ENCODE measurements at places on chromosomes 1 and 21.

GRCh38 chr21:42731264-42732032 is 78.0 kb downstream of the PDE9A start:
- no peaks in the 10 kb centered on the region for H3K27me3 ChIP-seq
- no peak overlapping the region for H3K4me3 ChIP-seq
- H3K4me1 ChIP-seq: no peaks in the 10 kb centered on the region
- H3K36me3 ChIP-seq: no peaks in the 10 kb centered on the region
- no peak for DNase-seq
- no peak overlapping the region for H3K27ac ChIP-seq

GRCh38 chr1:37410815-37411214 is 63.6 kb upstream of the ZC3H12A start:
- H3K27me3 ChIP-seq: no peaks in the 10 kb centered on the region
- no peaks in the 10 kb centered on the region for H3K4me1 ChIP-seq
- no peak overlapping the region for H3K4me3 ChIP-seq
- no peak for DNase-seq
- H3K27ac ChIP-seq: no peak overlapping the region
- H3K36me3 ChIP-seq: no peaks in the 10 kb centered on the region

DNA sequence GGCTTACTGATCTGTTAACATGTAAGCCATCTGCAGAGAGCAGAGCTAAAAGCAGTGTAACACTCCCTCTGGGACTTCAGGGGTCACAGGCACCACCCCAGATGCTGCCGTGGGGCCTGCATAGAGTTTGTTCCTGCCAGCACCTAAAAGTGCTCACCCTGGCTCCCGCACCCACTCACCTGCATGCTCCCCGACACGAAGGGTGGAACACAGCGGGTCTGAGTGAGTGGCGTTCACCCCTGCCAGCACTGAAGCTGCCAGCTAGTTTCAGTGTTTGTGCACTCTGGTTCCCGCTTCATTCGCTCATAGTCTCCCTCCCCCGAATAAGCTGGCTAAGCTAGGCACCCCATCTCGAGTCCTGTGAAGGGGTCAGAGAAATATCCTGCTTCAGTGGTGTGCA is 1681.0 kb downstream of the NCAM2 start:
- no peaks in the 10 kb centered on the region for H3K4me1 ChIP-seq
- no peak overlapping the region for H3K27ac ChIP-seq
- DNase-seq: no peak
- H3K27me3 ChIP-seq: no peaks in the 10 kb centered on the region

DNA sequence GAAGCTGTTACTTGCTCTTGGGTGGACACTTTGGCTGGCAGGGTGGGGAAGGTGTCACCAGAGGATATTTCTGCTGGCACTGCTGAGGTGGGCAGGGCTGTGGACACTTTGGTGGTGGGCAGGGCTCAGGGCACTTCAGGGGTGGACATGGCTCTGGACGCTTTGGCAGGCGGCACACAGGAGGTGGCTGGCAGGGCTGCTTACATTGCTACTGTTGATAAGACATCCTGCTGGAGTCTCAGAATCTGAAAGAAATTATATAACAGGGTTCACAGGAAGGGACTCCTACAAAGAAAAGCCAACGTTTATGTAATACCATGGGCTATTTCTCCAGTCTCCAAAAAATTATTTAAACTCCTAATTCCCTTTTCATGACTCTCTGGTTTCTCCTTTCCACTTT is 10.2 kb downstream of the SPRR2G start:
- no peak overlapping the region for H3K27ac ChIP-seq
- H3K27me3 ChIP-seq: no peaks in the 10 kb centered on the region
- no peaks in the 10 kb centered on the region for H3K4me1 ChIP-seq
- no peak overlapping the region for H3K4me3 ChIP-seq
- no peak for DNase-seq

DNA sequence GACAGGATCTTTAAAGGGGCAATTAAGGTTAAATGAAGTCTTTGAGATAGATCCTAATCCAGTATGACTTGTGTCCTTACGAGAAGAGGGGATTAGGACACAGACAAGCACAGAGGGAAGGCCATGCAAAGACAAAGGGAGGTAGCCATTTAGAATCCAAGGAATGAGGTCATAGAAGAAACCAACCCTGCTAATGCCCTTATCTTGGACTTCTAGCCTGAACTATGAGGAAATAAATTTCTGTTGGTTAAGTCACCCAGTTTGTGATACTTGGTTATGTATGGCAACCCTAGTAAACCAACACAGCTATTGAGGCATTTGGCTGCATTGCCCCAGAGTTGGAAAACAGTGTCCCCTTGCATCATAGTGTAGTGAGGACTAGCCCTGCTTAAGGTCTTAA is 121.3 kb downstream of the MAST2 start:
- H3K36me3 ChIP-seq: no peaks in the 10 kb centered on the region
- H3K4me1 ChIP-seq: no peaks in the 10 kb centered on the region
- H3K27me3 ChIP-seq: no peaks in the 10 kb centered on the region
- H3K4me3 ChIP-seq: no peak overlapping the region
- no peak for DNase-seq

- H3K27ac ChIP-seq: no peak overlapping the region
- H3K4me1 ChIP-seq: no peaks in the 10 kb centered on the region
- no peak overlapping the region for H3K4me3 ChIP-seq
Measured at GRCh38 chr1:38334930-38335592, 288.5 kb upstream of the POU3F1 start.

DNA sequence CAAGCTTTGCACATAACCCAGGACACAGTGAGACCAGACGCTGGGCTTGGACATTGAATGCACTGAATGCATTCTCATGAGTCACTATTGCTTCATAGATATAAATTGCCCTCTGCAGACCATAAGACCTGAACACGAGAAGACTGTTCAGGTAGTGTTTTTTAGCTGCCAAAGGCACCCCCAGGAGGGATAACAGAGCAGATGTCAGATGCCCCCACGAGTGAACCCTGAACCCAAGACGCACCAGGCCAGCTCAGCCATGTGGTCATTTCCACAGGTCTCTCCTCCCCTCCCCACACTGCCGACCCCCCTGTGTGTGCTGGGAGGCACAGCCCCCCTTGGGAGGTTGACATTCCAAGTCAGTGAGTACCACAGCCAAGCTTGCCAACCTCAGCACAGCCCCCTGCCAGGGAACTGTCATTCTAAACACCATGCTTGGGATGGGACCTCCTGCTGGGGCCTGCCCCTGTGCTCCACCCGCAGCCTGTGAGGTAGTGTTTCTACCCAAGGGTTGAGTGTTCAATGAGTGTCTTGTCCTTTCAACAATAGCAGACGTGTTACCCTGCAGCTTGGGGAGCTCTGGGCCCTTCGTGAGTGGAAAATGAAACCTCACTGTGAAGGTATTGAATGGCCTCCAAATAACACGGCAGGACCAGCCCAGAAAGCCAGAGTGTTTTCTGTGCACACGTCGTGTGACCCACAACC is 68.2 kb downstream of the PSMG1 start:
- H3K4me3 ChIP-seq: no peak overlapping the region
- no peaks in the 10 kb centered on the region for H3K36me3 ChIP-seq
- DNase-seq: no peak
- H3K27me3 ChIP-seq: no peaks in the 10 kb centered on the region
- H3K27ac ChIP-seq: no peak overlapping the region

GRCh38 chr1:49160677-49161076 is 384.0 kb upstream of the BEND5 start:
- H3K4me3 ChIP-seq: no peak overlapping the region
- H3K36me3 ChIP-seq: no peaks in the 10 kb centered on the region
- no peaks in the 10 kb centered on the region for H3K4me1 ChIP-seq
- no peaks in the 10 kb centered on the region for H3K27me3 ChIP-seq

- H3K27me3 ChIP-seq: no peaks in the 10 kb centered on the region
- no peak overlapping the region for H3K27ac ChIP-seq
- DNase-seq: no peak
- H3K36me3 ChIP-seq: no peaks in the 10 kb centered on the region
- H3K4me1 ChIP-seq: no peaks in the 10 kb centered on the region
Measured at GRCh38 chr1:98422816-98423215, 238.7 kb upstream of the SNX7 start.

DNA sequence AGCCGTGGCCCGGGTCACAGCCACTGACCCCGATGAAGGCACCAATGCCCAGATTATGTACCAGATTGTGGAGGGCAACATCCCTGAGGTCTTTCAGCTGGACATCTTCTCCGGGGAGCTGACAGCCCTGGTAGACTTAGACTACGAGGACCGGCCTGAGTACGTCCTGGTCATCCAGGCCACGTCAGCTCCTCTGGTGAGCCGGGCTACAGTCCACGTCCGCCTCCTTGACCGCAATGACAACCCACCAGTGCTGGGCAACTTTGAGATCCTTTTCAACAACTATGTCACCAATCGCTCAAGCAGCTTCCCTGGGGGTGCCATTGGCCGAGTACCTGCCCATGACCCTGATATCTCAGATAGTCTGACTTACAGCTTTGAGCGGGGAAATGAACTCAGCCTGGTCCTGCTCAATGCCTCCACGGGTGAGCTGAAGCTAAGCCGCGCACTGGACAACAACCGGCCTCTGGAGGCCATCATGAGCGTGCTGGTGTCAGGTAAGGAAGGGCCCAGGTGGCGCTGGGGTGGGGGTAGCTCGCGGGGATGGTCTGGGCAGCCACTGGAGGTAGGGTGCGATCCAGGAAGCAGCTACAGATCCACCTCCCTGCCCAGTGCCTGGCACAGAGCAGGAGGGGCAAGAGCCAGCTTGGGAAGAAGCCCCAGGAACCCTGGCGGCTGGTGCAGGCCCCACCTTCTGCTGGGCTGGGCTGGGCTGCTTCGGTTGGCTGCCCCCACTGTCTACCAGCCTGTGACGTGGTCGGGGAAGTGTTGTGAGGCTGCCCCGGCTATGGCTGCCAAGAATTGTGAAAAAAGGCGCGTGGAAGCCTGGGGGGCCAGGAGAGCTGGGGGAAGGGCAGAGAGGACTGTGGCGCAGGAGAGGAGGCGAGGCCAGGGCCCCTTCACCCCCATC is 3.8 kb downstream of the CELSR2 start:
- no peak overlapping the region for H3K27ac ChIP-seq
- no peaks in the 10 kb centered on the region for H3K36me3 ChIP-seq
- no peak overlapping the region for H3K4me3 ChIP-seq
- no peaks in the 10 kb centered on the region for H3K27me3 ChIP-seq

DNA sequence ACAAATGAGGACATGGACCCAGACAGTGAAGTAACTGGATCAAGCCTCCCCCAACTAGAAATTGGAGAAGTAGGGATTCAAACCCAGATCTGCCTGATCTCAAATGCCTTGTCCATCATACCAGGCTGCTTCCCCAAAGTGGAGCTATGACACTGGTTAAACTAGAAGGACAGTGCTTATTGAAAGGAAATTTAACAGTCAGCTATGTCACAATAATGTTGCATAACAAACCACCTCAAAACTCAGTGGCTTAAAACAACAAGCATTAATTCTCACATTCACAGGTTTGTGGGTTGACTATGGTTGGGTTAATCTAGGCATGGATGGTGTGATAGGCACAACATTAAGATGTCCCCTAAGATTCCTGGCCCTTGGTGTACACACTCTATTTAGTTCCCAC is 107.1 kb downstream of the TAS1R2 start:
- H3K4me3 ChIP-seq: no peak overlapping the region
- no peak overlapping the region for H3K27ac ChIP-seq
- no peaks in the 10 kb centered on the region for H3K36me3 ChIP-seq
- no peak for DNase-seq
- H3K4me1 ChIP-seq: no peaks in the 10 kb centered on the region
- no peaks in the 10 kb centered on the region for H3K27me3 ChIP-seq

GRCh38 chr1:160550572-160551034 is 27.5 kb upstream of the SLAMF6 start:
- DNase-seq: no peak
- no peak overlapping the region for H3K27ac ChIP-seq
- no peaks in the 10 kb centered on the region for H3K27me3 ChIP-seq
- no peaks in the 10 kb centered on the region for H3K4me1 ChIP-seq

All from right lobe of liver (tissue), 6 donors.